ENCODE measurements at places on chromosomes 6 and 20. TPM values are rescaled to one million over a fixed set of nuclear protein-coding genes. Genes with fewer than 3 reads are reported as not detected.
A peak's percentile ranks its signal among the peaks of the same experiment; 100 is the strongest.

Gene NOL7
- 32.2 TPM for total RNA-seq

Gene GSTA4
- 1.7 TPM for total RNA-seq

Gene PNPLA1
- total RNA-seq, result not detected

- H3K27me3 ChIP-seq, result no peaks in the 10 kb centered on the region
- H3K4me3 ChIP-seq, result peak overlapping the region; percentile 76
- peaks cover 8% of the 10 kb centered on the region for H3K4me1 ChIP-seq
- DNase-seq, result peak; percentile 77
- H3K27ac ChIP-seq, result peak overlapping the region; percentile 94
Measured at GRCh38 chr6:27518881-27519795, 46.2 kb upstream of the ZNF184 start.

DNA sequence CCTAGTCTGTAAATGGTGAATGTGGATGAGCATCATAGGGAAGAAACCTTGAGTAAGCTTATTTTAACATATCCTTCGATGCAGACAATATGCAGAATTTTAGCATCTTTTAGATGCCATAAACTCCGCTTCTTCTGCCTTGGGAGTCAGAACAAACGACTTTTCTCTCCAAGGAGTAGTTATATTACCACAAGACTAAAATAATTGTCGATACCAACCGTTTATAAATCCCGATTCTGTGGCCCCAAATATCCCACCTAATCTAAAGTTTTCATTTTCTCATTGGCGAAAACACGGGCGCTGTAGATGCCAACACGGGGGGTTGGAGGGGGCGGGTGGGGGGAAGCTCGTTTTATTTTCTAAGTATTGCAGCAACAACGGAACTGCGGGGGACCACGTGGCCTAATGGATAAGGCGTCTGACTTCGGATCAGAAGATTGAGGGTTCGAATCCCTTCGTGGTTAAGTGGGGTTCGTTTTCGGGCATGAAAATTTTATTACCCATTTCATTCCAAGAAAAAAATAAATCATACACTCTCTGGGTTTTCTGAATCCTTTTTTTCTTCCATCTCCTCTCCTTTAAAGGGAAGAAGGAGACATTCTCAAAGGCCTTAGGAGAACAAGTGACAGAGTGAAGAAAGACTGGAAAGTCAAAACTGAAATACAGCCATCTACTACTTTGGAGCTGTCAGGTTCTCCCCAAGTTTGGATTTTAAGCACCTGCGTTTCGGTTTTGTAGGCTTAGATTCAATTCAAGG lies 65.5 kb upstream of the BTN3A2 start:
- DNase-seq, result no peak
- H3K36me3 ChIP-seq, result no peaks in the 10 kb centered on the region
- H3K27me3 ChIP-seq, result no peaks in the 10 kb centered on the region
- no peaks in the 10 kb centered on the region for H3K4me1 ChIP-seq

Data from ascending aorta (tissue), 2 donors.